Spinal cord (tissue), 10 donors: ENCODE measurements at places on chromosomes 2 and 18.

DNA sequence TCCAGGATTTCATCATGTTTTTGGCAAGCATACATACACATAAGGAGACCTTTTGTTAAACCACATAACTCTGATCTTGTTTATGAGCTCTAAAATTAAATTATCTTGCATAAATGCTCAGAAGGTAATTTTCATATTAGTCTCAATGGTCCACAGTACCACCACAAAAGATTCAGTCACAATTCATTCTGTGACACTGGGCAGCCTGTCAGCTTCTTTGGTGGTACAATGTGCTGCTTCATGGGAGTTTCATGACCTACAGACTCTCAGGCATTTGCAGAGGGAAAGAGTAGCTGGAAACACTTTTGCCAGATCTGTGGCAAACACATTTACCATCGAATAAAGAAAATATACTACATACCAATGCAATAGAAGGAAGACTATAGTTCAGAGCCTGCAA, 51.3 kb upstream of the ZNF397 start:
- peak; percentile 24 for DNase-seq

DNA sequence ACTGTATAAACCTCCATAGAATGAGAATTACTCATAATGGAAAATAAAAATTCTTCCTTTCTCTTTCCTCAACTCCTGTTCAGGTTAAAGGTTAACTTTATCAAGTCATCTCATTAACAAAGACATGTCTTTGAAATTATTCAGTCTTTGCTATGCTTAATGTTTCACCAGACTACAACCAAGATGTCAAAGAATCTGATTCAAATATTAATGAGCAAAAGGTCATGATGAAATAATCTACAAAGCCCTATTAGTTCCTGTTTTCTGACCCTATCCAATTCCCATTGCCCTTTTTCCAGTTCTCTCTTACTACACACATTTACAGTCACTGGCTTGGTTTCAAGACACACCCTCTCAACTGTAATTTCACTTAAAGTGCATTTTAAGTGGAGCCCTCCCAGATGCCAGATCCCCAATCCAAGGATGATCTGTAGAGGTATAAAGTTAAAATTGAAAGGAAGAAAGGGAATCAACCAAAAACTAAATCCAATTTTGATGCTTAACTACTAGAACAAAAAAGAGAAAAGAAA, 246.9 kb upstream of the CYP26B1 start:
- no peak for DNase-seq

GRCh38 chr18:41146301-41146700, 808.7 kb upstream of the PIK3C3 start:
- DNase-seq = no peak

DNA sequence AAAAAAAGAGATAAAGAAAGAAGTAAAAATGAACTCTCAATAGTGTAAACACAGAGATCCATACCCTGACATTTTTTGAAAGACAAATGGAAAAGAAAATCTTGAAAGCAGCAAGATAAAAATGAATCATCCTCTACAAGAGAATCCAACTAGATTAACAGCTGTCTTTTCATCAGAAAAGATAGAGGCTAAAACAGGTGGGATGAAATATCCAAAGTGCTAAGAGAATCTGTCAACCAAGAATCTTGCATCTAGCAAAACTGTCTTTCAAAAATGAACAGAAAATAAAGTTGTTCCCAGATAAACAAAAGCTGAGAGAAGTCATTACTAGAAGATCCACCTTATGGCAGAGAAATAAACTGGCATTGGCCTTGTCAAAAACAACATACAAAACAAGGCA, 117.3 kb upstream of the MAPRE2 start:
- no peak for DNase-seq

DNA sequence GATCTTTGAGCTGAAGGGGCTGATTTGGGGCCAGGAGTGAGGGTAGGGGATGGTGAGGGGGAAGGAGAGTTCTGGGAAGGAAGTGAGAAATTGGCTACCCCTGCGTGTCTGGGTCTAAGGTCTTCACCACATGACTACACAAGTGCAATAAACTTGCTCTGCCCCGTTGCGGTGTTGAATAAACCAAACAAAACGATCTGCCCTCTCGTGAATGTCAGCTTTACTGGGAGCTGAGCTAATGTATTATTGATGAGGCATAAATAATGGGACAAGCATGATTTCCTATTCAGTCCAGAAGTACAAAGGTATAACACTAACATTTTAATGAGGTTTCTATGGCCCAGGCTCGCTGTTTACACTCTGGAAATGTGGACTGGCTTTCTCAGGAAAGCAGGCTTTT, 8.0 kb upstream of the CFAP221 start:
- no peak for DNase-seq

GRCh38 chr2:201558665-201559064, 84.6 kb downstream of the TMEM237 start:
- DNase-seq = no peak

- DNase-seq = no peak
Measured at GRCh38 chr2:86107031-86107430, 996 bp downstream of the PTCD3 start.

DNA sequence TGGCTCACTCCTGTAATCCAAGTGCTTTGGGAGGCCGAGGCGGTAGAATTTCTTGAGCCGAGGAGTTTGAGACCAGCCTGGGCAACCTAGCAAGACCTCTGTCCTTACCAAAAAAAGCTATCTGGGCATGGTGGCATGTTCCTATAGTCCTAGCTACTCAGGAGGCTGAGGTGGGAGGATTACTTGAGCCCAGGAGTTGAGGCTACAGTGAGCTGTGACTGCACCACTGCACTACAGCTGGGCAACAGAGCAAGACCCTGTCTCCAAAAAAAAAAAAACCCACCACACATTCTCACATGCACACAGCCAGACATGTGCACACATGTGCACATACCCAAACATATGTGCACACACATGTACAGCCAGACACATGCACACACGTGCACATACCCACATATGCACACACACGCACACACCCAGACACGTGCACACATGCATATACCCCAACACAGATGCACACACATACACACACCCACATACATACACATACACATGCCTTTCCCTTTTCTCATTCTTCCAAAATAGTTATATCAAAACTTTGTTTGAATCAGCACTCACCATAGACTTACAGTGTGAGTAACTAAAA, 14.2 kb downstream of the GREB1 start:
- no peak for DNase-seq

DNA sequence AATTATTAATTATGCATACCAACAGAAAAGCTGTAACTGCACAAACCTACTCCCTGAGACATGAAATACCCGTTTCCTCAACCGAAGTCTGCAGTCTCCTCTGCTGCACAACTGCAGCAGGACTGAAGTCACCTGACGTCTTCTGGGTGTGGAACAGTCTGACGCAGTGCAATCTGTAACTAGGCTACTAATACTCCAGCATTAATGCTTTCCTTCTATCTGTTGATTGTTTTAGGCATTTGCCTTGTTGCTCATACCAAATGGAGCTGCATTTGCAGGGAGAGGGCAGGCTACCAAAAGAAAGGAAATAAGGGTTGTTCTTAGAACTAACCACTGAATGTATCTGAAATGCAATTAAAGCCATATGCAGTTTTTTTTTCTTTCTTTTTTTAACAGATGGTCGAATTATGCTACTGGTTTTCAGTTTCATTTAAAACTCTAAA, 40.1 kb downstream of the RTN4 start:
- DNase-seq = peak; percentile 17

GRCh38 chr2:74843899-74844298, 10.0 kb downstream of the HK2 start:
- DNase-seq = no peak

DNA sequence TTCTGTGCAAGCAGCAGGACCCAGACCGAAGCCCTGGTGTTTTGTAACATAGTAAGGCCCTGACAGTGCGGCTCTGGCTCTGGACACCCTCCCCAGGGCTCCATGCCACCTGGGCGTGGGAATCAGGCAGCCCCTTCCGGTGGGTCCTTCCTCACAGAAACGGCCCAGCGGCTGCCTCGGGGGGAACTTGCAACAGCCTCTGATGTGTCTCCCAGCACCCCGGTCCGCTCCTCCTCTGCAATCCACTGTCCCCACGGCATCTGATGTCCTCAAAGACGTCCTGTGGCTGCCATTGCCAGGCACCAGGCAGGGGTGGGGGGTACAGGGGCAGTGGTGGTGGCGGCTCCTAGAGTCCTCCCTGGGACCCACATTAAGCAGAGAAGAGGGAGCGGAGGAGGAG, 58.8 kb downstream of the CENPO start:
- DNase-seq = no peak
